OCI-LY7 (cell line): ENCODE measurements at places on chromosomes 2 and 18.

GRCh38 chr2:59798687-59799232 lies 754.7 kb downstream of the BCL11A start:
- DNase-seq = no peak

DNA sequence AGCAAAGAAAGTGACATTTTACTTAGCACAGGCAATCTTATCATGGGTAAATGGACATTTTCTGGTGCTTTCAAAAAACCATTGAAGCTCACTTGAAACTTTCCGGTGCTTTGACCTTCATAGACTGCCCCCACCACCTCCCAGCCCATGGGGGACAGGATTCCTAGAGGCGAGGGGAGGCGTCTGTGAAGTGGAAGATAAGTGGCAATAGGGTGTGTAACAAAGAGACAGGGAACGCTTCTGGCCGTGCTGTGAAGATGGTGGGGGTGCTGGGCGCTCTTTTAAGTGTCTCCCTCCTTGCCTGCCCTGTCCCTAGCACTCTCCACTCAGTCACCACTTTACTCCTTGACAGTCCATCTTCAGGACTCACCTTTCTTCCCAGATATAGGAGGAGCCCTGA lies 23.4 kb upstream of the GMPPA start:
- no peak for DNase-seq

DNA sequence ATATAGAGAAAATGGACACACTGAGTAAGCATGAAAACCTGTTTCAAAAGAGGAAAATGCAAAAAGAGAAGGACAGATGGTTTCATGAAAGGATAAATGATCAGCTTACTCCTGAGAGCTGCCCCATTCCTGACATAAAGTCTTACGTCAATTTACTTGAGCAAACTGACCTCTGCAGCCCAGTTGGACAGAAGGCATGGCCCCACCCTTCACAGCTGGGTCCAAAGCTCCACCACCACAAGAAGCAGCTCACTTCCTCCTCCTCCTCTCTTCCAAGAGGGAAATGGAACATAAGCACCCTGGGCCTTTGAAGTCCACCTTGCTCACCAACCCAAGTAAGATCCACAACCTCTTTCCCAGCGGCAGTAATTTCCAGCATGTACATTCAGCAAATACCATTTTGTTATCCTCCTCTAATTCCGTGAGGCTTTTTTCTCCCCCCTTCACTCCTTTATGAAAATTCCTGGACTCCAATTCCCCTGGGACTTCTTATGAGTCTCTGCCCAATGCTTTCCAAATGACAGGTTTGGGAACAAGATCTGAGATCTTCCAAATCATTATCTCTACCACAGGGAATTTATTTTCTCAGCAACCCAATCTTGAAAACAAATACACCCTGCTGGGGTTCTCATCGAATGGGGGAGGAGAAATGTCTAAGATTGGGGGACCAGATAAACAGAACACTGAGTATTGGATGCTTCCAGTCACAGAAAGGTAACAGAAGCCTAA lies 10.1 kb downstream of the COL4A4 start:
- no peak for DNase-seq

GRCh38 chr2:160993654-160994061 lies 166.6 kb upstream of the TANK start:
- no peak for DNase-seq

DNA sequence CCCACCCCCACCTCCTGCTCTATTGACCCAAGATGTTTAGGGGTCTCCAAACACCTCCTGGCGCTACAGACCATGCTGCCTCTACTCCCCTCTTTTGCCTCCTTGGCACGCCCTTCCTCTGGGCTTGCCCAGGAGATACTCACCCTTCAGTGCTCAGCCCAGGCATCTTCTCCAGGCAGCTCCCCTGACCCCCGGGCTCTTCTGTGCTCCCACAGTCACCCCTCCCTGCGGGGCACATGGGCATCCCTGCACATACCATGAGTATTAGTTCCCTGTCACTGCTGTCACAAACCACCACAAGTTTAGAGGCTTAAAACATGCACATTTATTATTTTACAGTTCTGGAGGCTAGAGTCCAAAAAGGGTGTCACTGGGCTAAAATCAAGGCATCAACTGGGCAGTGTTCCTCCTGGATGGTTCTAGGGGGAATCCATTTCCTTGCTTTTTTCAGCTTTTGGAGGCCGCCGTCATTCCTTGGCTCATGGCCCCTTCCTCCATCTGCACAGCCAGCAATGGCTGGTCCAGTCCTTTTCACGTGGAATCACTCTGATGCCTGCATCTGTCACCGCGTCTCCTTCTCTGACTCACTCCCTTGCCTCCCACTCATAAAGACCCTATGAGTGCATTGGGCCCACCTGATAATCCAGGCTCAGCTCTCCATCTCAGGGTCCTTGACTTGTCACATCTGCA lies 230.4 kb upstream of the COPS8 start:
- no peak for DNase-seq
